ENCODE measurements at places on chromosomes 16 and 17.

DNA sequence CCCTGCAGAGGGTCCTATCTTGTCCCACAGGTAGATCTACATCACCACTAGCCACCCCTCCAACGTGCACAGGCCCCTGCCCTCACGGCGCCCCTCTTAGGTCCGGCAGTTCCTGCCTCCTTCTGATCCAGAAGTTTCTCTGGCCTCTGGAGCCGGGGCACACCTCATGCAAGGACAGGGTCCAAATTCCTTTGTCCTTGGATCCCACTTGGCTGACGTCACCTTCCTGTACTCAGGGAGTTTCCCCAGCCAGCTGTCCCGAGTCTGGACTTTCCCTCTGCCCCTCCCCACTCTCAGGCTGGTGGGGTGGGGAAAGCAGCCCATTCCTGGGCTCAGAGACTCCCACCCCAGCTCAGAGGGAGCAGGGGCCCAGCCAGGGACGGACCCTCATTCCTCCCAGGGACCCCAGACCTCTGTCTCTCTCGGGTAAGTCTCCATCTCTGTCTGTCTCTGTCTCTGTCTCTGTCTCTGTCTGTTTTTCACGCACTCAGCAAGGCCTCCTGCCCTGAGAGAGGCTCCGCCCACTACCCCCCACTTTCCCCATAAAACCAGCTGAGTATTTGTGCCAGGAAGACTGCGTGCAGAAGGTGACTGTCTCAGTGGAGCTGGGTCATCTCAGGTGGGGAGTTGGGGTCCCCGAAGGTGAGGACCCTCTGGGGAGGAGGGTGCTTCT is at the start of gene IL32:
Gene IL32 (plus strand): TSS at position 572 of the 673 bp plus-strand sequence. CDS start 172 bp downstream, outside the sequence.
- DNase-seq = peak; percentile 50

- no peak for DNase-seq
Observed at GRCh38 chr17:68296217-68297191, 5.2 kb downstream of the ARSG start.

GRCh38 chr17:28433721-28434120 is 27.7 kb upstream of the SLC46A1 start:
- no peak for DNase-seq

- no peak for DNase-seq
Observed at GRCh38 chr17:6712058-6712853, 913 bp downstream of the SLC13A5 start.

- DNase-seq = no peak
Observed at GRCh38 chr16:11972128-11972527, 4.4 kb upstream of the SNX29 start.

GRCh38 chr16:71775949-71776348 is 32.7 kb downstream of the AP1G1 start:
- no peak for DNase-seq

DNA sequence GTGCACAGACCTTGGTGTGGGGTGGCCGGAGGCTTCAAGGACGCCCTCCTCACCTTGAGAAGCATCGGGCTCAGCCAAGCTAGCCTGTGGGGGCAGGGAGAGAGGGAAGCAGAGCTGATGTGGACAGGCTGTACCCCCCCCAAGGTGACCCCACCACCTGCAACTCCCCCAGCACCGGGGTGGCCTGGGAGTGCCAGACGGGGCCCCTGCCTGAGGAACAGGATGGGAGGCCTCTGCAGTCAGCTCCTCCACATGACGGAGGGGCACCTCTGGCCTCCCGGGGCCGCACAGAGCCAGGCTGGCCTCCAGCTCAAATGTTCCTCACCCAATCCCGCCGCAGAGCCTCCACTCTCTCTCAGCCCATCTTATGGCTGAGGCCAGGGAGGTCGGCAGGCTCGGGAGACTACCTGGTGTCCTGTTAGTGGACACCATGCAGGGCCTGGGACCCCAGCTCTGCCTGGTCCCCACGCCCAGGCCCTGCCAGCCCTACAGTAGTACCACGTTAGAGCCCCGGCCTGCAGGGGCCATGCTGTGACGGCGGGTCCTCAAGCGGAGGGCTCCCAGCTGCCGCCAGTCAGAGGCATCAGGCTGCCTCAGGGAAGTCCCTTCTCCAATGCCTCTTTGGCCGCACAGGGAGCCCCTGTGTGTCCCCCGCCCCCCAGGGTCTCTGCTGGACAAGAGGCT is 19.4 kb upstream of the SLC38A10 start:
- no peak for DNase-seq

DNA sequence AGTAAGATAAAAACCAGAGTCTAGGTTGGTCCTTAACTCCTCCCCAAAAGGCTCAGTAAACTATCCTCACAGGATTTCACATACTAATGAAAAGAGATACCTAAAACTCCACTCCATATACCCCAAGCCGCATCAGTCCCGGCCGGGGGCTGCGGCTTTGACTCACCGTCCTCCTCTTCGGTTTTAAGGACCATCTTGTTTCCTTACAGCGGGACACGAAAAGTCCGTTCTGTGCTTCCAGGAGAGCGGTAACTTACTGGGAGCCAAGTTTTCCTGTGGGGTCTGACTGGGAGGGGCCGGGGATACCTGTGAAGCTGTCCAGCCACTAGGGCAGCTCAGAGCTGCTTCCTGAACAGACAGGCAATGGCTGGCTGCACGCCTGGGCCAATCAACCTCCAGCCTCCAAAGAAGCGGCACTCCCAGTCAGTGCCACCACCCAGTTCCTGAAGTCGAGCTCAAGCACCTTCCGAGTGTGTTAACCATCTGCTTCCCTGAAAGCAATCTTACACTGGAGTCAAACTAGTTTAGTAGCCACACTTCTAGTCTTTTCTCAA is 45.5 kb downstream of the CYTH1 start:
- peak; percentile 34 for DNase-seq

DNA sequence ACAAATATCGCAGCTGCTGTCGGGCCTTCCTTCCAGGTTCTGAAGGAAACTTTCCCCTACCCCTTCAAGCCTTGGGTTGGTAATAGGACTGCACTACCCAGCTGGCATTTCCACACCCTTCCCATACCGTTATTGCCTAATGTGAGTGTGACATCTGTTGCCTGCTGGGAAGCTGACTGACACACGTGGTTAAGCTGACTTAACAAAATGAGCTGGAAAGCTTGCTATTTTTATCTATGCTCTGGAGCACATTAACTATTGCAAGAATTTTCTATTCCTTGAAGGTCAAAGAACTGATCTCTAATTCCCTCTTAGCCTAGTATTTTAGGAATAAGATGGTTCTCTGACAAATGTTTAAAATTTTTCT is 79.5 kb downstream of the PMP22 start:
- DNase-seq = no peak

DNA sequence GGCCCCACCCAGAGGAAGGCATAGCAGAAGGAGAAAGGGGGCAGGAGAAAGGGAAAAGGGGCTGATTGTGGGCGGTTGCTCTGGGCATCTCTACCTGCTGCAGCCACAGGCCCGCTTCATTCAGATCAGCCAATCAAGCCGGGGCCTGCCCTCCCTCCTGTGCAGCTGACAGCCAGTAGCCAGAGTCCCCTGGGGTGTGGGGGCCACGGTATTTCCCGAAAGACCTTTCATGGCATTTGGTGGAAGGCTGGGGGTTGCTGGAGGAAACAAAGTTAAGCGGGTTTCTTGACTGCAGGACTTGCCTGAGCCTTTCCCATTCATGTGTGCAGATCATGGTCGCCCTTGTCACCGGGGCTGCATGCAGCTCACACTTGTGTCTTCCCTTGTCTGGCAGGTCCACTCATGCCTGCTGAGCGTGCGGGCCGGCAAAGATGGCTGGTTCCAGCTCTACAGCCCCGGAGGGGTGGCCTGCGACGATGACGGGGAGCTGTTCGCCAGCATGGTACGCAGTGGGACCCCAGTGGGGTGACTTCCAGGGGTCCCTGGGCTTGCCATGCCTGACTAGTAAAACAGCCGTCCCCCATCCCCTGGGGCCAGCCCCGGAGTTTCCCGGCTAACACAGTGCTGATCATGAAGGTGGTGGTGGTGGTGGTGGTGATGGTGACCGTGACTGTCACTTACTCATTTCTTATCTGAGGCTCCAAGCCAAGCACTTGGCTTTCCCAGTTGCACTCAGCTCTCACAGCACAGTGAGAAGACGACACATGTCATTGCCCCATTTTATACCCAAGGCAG is 82.7 kb upstream of the PLCG2 start:
- DNase-seq = no peak
